Osteoblast (primary cell): ENCODE measurements at places on chromosomes 2 and 18.

DNA sequence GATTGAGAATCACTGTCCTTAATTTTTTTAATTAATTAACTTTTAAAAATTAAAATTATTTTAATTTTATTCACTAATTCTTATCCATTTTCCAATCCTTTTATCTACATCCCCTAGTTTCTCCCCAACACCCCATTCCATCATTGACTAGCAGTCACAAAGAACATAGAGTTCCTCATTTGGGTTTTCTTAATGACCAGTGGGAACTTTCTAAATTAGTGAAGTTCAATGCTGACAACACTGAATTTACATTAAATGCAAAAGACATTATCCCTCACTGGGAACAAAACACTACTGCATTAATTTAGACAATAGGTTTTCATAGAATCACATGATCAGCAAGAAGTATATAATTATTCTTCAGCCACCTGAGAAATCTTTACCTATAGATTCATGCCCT, 80.6 kb upstream of the GLS start:
- no peaks in the 10 kb centered on the region for H3K36me3 ChIP-seq
- no peak for DNase-seq
- H3K27ac ChIP-seq: no peak overlapping the region
- H3K4me1 ChIP-seq: no peaks in the 10 kb centered on the region
- no peaks in the 10 kb centered on the region for H3K27me3 ChIP-seq

GRCh38 chr2:180196419-180196977, 189.4 kb upstream of the CWC22 start:
- no peak overlapping the region for H3K4me3 ChIP-seq
- DNase-seq: no peak
- no peaks in the 10 kb centered on the region for H3K27me3 ChIP-seq
- H3K36me3 ChIP-seq: no peaks in the 10 kb centered on the region

DNA sequence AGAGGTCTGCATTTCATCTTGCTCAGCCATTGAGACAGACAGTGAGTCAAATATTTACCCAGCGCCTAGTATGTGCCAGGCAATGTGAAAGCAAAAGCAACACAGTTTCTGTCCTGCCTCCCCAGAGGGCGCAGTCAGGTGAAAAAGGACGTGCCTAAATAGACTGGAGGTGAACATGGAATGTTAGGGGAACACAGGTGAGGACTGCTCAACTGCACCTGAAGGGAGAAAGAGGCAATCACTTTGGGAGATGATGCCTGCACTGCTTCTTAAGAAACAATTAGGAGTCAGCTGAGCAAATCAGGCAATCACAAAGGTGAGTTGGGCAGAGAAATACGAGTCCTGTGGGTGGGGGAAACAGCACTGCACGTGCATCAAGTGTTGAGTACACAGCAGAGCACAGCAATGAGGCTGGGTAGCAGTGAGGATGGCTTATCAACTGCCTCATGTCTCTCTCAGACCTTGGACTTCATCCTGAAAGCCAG, 218.3 kb upstream of the SMAD7 start:
- no peaks in the 10 kb centered on the region for H3K27me3 ChIP-seq
- H3K36me3 ChIP-seq: peaks cover 4% of the 10 kb centered on the region
- no peak for DNase-seq
- peaks cover 2% of the 10 kb centered on the region for H3K4me1 ChIP-seq

DNA sequence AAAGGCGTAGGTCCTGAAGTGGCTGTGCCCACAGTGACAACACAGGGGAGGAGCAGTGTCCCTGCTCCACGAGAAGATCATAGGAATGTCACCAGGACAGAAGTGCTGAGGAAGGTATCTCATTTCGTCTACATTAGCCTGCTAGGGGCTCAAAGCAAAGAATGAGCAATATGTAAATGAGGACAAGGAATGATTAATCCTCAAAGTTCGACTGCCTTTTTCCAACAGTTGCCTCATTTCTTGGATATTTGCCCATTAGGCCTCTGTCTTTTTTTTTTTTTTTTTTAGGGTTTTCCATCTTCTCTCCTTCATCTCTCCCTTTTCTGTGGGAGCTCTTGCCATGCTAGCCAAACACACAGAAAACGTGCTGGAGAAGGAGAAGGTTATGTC, 105.2 kb upstream of the ARHGAP28 start:
- H3K4me3 ChIP-seq: no peak overlapping the region
- peak; percentile 65 for DNase-seq
- H3K4me1 ChIP-seq: peaks cover 50% of the 10 kb centered on the region
- H3K27me3 ChIP-seq: no peaks in the 10 kb centered on the region

GRCh38 chr2:24403168-24403831, 43.0 kb upstream of the ITSN2 start:
- H3K27ac ChIP-seq: no peak overlapping the region
- peaks cover 21% of the 10 kb centered on the region for H3K27me3 ChIP-seq
- no peaks in the 10 kb centered on the region for H3K36me3 ChIP-seq
- H3K4me1 ChIP-seq: no peaks in the 10 kb centered on the region

- H3K4me1 ChIP-seq: no peaks in the 10 kb centered on the region
- no peaks in the 10 kb centered on the region for H3K27me3 ChIP-seq
- no peak overlapping the region for H3K4me3 ChIP-seq
- H3K36me3 ChIP-seq: no peaks in the 10 kb centered on the region
Measured at GRCh38 chr2:3266925-3267867, 110.4 kb downstream of the EIPR1 start.

DNA sequence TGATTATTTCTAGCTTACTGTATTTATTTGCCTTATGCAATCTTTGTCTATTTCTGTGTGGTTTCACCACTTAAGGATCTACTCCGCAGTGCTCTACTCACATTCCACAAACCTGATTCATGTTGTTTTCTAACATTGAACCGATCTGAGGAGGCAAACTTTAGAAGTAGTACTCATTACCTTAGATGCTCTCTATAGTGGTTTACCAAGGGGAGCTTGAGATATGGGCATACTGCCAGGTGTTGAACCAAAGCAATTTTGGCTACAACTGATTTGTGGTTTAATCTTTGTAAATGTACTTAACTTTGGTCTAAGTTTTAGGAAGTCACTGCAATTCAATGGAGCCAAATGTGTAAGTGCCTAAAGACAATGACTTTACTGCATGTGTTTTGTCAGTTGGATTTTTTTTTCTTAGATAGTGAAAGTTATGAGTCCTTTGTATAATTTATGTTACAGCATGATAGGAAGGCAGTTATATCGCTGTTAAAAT, 50.1 kb downstream of the MAP2 start:
- peak overlapping the region; percentile 78 for H3K27ac ChIP-seq
- no peak overlapping the region for H3K4me3 ChIP-seq
- H3K4me1 ChIP-seq: peaks cover 39% of the 10 kb centered on the region

DNA sequence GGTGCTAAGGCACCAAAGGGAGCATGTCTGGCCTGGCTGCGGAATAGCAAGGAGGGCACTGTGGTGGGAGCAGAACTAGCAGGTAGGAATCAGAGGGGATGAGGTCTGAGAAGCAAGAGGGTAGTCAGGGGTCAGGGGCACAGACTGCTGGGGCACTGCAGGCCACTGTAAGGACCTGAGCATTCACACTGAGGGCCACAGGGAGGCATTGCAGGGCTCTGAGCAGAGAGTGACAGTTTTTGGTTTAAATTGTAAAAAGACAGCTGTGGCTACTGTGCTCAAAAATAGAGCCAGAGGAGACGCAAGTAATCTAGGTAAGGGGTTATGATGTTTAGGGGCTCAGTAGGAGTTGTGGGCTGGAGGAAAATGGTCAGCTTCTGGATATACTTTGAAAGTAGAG, 41.5 kb downstream of the ARHGAP25 start:
- H3K4me3 ChIP-seq: no peak overlapping the region
- peaks cover 3% of the 10 kb centered on the region for H3K27me3 ChIP-seq
- no peaks in the 10 kb centered on the region for H3K4me1 ChIP-seq
- no peaks in the 10 kb centered on the region for H3K36me3 ChIP-seq

DNA sequence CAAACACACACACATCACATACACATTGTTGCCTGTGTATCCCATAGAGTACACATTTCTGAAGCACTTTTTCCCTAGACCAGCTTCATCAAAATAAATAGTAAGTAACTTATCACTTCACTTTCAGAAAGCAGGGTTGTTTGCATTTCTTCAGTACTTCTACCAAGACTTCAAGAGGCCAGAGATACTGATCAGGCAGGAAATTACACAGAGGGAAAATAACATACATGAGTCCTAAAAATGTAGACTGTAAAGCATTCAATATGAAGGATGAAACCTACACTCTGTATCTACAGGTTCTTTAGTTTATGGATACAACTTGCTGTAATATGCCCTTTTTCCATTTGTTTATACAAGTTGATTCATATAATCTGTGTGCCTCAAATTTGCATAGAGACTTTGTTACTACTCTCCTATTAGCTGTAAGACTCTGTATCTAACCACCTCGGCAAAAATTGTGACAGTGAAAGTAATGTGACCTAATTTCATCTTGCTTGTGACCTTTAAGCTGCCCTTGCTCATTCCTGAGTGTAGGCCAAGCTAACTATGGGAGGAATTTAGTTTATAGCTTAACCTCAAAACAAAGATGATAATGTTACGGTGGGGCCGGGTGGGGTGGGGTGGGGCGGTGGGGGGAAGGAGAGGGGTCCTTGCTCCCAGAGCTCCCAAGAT, 228.9 kb upstream of the SPOPL start:
- H3K27me3 ChIP-seq: no peaks in the 10 kb centered on the region
- no peak overlapping the region for H3K4me3 ChIP-seq
- peak; percentile 3 for DNase-seq
- H3K27ac ChIP-seq: no peak overlapping the region
- H3K36me3 ChIP-seq: no peaks in the 10 kb centered on the region
- H3K4me1 ChIP-seq: peaks cover 29% of the 10 kb centered on the region

DNA sequence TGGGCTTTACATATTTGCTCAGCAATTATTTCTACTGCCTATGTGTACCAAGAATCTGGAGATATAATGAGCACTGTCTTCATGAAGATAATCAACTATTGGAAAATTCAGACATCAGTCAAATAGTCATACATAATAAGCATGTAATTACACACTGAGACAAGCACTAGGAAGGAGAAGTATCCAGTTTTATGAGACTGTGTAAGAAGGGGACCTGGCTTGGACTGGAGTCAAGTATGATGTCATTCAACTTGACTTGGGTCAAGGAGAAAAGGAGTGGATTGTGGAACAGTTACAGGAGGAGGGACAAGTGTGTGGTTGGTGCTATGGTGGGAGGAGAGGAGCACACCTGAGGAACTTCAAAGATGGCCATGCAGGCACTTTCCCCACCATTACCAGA, 419.8 kb upstream of the TRIB2 start:
- no peaks in the 10 kb centered on the region for H3K27me3 ChIP-seq
- no peak overlapping the region for H3K27ac ChIP-seq
- no peaks in the 10 kb centered on the region for H3K36me3 ChIP-seq
- peaks cover 9% of the 10 kb centered on the region for H3K4me1 ChIP-seq
- DNase-seq: no peak

DNA sequence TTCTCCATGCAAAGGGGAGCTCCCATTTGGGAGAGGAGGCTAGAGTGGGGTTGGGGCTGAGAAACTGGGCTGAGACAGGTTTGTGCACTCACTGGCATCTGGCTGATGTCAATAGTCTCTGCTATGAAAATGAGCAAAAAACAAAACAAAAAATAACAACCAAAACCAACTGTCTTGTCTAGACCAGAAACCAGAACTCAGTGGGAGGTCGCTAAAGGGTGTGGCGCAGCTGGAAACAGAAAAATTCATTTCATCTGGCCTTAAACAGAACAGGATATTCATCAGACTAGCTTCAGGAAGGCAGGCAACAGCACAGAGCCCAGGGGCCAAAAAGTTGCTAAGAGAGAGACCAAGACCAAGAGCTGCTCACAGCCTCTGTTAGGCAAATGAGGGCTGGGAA, 126.1 kb downstream of the THNSL2 start:
- H3K27me3 ChIP-seq: no peaks in the 10 kb centered on the region
- no peak overlapping the region for H3K4me3 ChIP-seq
- no peaks in the 10 kb centered on the region for H3K4me1 ChIP-seq
- no peak overlapping the region for H3K27ac ChIP-seq
- no peak for DNase-seq

GRCh38 chr18:44870631-44871502, 190.2 kb downstream of the SETBP1 start:
- H3K36me3 ChIP-seq: no peaks in the 10 kb centered on the region
- H3K4me3 ChIP-seq: no peak overlapping the region
- H3K27ac ChIP-seq: no peak overlapping the region
- no peaks in the 10 kb centered on the region for H3K4me1 ChIP-seq
- H3K27me3 ChIP-seq: no peaks in the 10 kb centered on the region

- no peaks in the 10 kb centered on the region for H3K27me3 ChIP-seq
- peaks cover 5% of the 10 kb centered on the region for H3K36me3 ChIP-seq
- peaks cover 48% of the 10 kb centered on the region for H3K4me1 ChIP-seq
- H3K4me3 ChIP-seq: peak overlapping the region; percentile 16
Measured at GRCh38 chr18:59502274-59503175, 143.5 kb upstream of the LMAN1 start.

- H3K27me3 ChIP-seq: no peaks in the 10 kb centered on the region
- no peak for DNase-seq
- no peak overlapping the region for H3K4me3 ChIP-seq
- no peak overlapping the region for H3K27ac ChIP-seq
- no peaks in the 10 kb centered on the region for H3K36me3 ChIP-seq
Measured at GRCh38 chr2:31255911-31256571, 22.1 kb downstream of the EHD3 start.

DNA sequence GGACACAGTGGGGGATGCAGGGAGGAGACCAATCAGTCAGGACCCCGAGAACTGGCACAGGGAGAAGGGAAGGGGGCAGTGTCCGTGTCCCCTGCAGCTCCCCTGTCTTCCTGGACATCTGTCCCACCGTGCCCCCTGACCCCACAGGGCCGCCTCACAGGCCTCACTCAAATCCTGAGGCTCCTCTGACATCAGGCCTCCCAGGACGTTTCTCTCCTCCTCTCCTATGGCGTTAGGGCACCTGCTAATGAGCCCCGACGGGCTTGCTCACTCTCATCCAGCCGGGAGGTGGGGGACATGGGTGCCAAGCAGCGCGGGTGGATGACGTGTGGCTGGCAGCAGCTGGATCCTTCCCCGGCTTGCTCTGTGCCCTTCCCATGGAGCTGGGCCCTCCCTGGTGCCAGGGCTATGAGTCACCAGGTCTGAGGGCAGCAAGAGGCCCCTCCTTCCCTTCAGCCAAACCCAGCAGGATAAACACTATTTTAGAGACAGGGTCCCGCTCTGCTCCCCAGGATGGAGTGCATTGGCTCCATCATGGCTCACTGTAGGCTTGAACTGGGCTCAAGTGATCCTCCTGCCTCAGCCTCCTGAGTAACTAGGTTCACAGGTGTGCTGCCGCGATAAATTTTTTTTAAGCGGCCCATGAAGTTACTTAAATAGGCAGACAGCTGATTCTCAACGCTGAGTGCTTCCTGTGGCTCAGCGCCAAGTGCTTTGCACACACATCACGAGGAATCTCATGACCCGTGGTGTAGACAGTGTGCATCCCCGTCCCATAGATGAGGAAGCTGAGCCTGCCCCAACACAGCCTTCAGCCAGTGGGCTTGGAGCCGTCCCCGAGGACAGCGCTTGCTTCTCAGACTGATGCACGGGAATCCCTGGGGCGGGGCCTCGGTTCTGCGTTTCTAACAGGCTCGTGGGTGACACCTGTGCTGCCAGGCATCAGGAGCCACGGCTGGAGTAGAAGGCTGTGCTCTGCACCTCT, 64.5 kb upstream of the HDAC4 start:
- peak; percentile 93 for DNase-seq
- no peak overlapping the region for H3K27ac ChIP-seq
- no peak overlapping the region for H3K4me3 ChIP-seq
- no peaks in the 10 kb centered on the region for H3K36me3 ChIP-seq
- H3K27me3 ChIP-seq: no peaks in the 10 kb centered on the region
- no peaks in the 10 kb centered on the region for H3K4me1 ChIP-seq

- H3K4me1 ChIP-seq: peaks cover 9% of the 10 kb centered on the region
- H3K27ac ChIP-seq: no peak overlapping the region
- H3K4me3 ChIP-seq: no peak overlapping the region
- H3K27me3 ChIP-seq: peaks cover 3% of the 10 kb centered on the region
- DNase-seq: no peak
- no peaks in the 10 kb centered on the region for H3K36me3 ChIP-seq
Measured at GRCh38 chr2:224359569-224359968, 42.3 kb downstream of the FAM124B start.
